ENCODE measurements at places on chromosomes 13 and 19.

DNA sequence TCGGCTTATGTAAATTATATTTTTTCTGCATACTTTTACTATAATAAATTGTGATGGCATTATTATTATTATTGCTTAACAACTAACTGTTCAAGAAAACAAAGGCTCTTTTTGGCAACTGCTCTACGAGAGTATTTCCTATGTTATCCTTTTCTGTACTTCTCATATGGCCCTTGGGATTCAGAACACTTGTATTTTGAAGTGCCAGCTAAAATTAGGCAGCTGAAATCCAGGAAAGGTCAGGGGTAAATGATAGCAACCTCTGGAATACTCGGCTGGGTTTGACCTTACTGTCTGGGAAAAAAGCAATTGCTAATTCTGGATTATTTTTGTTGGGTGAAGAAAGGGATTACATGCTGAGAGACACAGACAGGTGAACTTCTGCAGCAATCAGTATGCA is 23.9 kb downstream of the EDNRB start:
- DNase-seq: no peak

DNA sequence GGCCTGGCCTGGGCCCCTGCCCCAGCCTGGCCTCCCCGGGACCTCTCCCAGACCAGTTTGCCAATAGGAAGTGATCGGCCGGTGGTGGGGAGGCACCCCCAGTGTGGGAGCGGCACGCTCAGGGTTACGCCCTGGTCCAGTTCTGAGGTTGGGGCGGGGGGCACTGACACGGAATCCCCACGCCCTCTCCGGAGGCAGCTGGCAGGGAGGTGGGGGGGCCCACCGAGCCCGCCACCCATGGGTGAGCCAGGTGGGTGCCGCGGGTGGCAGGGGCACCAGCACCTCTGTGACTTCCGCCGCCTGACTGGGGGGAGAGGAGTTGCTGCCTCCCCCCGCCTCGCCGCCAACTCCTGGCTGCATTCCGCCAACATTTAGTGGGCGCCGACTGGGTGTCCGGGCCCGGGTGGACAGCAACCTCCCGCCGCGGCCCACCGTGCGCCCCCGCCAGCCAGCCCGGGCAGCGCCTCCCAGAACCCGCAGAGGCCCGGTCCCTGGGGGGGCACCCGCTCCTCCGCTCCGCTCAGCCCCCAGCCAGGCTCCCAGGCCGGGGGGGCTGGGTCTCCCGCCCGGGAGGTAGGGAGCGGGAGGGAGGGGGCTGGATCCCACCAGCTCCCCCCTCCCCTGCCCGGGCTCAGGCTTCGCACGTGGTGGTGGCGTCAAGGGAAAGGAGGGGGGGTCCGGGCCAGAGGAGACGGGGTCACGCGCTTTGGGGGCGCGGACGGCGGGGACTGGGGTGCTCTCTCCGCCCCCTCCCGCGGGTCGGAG is 2.0 kb downstream of the ZBTB7A start:
- DNase-seq: peak; percentile 53

DNA sequence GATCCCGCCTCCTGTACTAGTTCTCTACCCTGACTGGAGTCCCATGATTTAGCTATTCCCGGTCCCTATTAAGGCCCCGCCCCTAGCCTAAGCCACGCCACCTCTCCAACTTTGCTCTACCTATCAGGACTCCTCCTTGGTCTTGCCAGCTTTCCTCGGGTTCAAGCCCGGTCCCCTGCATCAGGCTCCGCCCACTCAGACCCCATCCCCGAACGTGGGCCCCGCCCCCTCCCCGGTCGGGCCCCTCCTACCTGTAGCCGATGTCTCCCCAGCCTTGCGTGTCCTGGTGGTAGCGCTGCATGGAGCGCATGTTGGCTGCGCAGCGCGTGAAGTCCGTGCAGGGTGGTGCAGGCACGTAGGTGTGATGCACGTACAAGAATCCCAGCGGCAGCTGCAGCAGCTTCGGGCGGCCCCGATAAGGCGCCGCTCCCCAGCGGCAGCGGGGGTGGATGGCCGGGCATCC is 7.3 kb upstream of the RASAL3 start:
- no peak for DNase-seq

- no peak for DNase-seq
Observed at GRCh38 chr13:34421347-34421719, 520.7 kb upstream of the NBEA start.

DNA sequence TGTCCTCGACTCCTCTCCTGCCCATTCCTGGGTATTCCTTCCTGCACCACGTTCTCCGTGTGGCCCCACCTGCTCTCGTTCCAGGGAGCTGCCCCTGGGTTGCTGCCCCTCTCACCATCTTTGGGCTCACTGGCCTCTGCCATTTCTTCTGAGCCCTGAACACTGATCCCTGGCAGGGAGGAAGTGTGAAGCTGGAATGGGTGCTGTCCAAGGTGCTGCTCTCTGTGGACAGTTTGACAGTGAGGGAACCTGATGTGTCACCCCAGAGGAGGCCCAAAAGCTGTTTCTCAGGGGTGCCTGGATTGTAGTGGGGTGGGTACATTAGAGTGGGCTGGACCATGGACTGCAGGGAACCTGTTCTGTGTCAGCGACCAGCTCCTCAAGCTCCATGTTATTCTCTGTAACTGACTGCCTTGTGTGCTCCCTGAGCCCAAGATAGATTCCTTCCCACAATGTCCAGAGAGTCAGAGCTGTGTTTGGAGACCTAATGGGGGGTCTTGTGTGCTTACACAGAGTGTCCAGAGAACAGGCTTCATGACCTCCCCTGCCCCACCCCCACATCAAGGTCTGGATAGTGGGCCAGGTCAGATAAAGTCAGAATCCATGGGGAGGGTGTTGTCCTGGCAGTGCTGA is 7.2 kb upstream of the CEACAM8 start:
- no peak for DNase-seq

DNA sequence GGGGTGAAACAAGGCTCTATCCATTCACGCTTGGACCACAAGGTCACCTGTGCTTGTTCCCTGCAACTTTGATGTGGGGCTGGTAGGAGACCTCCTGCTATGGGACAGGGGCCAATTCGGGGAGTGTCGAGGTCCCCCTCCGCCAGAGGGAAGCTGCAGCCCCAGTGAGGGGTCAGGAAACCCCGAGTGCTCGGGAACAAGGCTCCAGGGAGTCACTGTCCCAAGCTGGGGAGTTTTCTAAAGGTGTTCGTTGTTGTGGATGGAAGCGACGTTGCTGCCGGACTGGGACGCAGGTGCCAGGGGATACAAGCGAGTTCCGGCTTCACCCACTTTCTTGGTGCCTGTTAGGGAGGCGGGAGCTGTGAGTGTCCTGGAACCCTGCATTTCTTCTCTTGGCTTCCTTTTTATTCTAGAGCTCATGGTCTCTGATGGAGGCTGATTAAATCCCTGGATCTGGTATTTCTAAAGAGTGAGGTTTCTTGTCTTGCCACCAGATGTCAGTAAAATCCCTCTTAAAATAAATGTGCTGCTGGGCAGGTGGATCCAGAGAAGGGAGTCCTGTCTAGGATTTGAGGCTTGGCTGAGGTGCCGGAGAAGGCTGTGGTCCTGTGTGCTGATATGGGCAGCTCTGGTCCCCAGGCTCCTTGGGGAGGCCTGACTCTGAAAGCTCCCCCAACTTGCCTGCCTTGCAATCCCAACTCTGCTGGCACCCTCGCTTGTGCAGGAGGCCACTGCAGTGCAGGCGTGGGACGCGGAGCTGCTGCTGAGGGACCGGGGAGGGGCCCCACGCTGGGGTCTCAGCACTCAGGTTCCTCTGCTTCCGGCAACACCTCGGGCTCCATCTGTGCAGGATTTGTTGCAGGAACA is 153.9 kb downstream of the TEX29 start:
- DNase-seq: no peak

DNA sequence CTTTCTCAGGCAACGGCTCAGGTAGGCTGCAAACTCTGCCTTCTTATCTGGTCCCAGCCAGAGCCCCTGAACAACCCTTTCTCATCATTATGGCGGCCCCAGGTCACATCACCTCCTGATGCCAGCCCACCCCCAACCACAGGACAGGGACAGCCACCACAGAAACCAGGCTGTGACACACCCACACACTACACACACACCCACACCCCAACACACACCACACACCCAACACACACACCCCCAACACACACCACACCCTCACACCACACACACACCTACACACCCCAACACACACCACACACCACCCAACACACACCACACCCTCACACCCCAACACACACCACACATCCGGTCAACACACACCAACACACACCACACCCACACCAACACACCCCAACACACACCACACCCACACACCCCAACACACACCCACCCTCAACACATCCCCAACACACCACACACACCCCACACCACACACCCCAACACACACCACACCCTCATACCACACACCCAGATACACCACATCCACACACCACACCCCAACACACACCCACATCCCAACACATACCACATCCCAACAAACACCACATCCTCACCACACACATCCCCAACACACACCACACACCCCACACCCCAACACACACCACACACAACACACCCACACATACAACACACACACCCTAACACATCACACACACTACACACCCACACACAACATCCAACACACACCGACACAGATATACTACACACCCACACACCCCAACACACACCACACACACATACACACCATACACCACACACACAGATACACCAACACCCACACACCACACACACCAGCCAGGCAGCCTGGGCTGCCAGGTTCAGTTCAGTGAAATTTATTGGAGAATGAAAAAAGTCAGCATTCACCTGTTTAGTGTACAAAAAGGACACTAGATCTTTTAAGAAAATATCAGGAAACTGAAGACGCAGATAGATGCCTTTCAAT is 4.2 kb upstream of the ISYNA1 start:
- no peak for DNase-seq

GRCh38 chr19:16400911-16401591 is 70.7 kb downstream of the EPS15L1 start:
- DNase-seq: no peak

GRCh38 chr13:49951754-49952535 is 15.8 kb upstream of the SPRYD7 start:
- DNase-seq: no peak

DNA sequence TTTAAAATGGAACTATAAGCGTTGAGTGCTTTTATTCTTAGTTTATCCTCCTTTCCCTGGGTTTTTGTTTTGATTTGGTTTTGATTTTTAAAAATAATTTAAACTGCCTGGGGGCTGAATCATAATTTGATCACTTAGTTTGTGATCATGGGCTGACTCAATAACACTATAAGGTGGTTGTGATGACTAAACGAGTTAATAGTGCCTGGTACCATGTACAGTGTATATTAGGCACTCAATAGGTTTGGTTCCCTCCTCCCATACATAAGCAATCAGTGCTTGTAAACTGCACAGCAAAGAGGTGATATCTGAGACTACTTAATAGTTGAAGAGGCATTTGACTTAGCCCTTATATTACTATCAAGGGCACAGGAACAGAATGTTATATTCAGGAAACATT is 200.9 kb upstream of the RFC3 start:
- DNase-seq: no peak

DNA sequence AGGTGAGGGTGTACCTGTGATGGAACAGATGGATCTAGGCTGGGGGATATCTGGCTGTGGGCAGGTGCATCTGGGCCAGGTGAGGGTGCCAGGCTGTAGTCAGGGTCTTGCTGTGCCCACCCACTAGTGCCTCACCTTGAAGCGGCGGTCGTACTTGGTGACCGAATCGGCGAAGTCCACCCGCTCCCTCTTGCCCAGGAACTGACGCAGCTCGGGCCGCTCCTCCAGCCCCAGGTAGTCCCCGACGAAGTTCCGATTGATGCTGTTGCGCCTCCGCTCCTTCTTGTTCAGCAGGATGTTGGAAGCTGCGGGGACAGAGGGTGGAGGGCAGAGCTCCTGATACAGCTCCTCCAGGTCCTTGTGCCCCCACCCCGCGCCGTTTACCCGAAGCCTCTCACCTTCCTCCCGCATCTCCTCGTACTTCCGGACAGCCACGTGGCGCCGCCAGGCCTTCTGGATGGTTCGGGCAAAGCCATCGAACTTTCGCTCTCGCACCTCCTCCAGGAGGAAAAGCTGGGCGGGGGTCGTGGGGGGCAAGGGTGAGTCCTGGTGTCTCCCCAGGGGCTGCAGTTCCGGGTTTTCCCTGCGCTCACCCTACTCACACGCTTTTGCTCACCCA is 16.2 kb upstream of the ZNF414 start:
- DNase-seq: no peak

DNA sequence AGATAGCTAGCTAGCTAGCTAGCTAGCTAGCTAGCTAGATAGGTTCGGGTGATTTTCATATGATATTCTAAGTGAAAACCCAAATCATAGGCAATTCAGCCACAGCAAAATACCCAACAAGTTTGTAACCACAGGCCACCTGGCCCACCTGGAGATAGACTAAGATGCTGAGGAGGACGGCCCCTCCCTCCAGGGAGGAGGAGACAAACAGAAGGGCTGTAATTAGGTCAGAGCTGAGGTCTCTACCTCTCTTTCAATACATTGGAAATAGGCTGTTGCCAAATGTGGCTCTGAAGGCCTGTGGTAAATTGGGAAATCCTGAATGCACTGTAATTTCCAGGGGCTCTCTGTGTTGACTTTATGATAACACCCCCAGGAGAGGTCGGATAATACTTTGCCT is 382.2 kb downstream of the FGF9 start:
- no peak for DNase-seq

- no peak for DNase-seq
Observed at GRCh38 chr19:13748169-13748828, 16.0 kb upstream of the MRI1 start.

DNA sequence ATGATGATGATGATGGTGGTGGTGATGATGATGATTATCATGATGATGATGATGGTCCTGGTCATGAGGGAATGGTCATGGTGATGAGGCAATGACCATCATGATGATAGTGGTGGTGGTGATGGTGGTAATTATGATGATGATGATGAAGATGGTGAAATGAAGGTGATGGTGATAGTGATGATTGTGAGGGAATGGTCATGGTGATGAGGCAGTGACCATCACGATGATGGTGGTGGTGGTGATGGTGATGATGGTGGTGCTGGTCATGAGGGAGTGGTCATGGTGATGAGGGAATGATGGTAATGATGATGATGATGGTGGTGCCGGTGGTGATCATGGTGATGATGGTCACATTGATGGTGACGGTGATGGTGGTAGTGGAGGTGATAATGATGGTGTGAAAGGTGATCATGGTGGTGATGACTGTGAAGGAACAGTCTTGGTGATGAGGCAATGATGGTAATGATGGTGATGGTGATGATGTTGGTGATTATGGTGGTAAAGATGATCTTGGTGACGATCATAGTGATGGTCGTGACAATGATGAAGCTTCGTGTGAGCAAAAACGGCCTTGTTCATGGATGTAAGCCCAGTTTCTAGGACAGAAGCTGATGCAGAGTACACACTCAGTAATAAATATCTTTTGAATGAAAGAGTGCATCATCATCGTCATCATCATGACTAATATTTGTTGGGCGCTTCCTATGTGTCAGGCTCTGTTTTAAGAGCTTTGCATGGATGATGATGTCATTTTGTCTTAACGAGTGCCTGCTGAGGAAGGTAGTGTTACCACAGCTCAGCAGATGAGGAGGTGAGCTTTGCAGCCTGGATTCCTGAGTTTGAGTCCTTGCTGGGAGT is 17.3 kb downstream of the SBK2 start:
- no peak for DNase-seq
